ENCODE measurements at places on chromosomes 1 and 21.

DNA sequence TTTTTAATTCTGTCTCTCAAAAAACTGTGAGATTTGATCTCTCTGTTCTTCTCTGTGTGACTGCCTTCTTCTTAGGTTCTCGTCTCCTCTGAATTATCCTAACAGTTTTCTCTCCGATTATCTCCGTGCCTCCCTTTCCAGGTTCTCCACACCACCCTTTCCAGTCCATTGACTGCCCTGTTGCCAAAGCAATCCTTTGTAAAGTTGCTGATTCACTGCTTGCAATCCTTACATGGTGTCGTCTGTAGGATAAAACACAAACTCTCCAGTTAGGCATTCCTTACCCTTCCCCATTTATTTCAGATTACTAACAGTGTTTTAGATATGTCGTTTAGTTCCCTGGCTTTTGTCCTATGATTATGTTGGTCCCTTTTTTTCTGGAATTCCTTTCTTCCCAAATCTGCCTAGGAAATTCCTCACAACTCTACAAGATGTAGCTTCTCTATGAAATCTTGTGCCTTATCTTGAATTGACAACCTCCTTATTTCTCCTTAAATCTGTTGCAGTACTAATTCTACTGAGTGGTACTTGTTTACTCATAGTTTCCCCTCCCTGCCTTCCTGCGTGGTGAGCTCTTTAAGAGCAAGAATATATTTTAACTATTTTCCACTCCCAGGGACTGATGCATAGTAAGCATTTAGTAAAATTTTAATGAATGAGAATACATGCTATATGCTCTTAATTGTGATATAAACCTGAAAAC is 22.3 kb downstream of the RCOR3 start:
- no peak for DNase-seq

- DNase-seq, result no peak
Measured at GRCh38 chr1:210625715-210626114, 297.0 kb downstream of the HHAT start.

DNA sequence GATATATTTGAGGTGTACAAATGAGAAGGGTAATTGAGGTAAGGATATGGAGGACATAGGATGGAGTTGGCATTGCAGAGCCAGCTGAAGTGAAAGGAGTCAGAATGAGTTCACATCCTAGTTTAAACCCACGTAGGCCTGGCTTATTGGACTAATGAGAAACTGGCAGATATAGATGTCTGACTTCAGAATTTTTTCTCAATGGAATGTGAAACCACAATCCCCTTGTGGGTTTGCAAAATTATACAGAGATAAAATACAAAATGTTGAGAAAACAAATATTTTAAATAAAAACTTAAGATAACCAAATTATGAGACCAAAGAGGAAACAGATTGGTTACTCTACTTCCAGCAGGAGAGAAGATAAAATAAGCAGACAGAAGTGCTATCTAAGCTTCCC is 277.4 kb upstream of the LRRC7 start:
- no peak for DNase-seq

- no peak for DNase-seq
Measured at GRCh38 chr1:116820369-116820768, 66.1 kb downstream of the CD2 start.

- DNase-seq, result no peak
Measured at GRCh38 chr1:8267307-8267706, 50.6 kb upstream of the SLC45A1 start.

Data from GM12892 (cell line).